ENCODE measurements at places on chromosomes 2 and 18.

DNA sequence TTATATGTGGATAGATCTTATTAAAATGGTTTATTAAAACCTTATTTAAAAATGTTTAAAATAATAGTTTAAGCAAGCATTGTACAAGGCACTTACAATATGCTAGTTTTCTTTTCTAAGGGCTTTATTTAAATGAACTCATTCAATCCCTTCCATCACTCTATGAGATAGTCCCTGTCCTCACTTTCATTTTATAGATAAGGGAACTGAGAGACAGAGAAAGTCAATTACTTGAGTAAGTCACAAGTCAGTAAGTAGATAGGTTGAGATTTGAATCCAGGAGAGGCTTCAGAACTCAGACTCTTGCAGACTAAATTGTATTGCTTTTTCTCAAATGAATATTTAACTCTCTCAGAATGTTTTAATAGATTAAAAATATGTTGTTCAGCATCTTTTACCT lies 95.2 kb downstream of the KLHL14 start:
- no peak for DNase-seq

GRCh38 chr2:207727261-207727660 lies 15.8 kb downstream of the CCNYL1 start:
- no peak for DNase-seq

GRCh38 chr2:108577099-108577498 lies 42.8 kb downstream of the LIMS1 start:
- no peak for DNase-seq

- DNase-seq = no peak
Measured at GRCh38 chr2:52340171-52340570, 1308.2 kb upstream of the NRXN1 start.

DNA sequence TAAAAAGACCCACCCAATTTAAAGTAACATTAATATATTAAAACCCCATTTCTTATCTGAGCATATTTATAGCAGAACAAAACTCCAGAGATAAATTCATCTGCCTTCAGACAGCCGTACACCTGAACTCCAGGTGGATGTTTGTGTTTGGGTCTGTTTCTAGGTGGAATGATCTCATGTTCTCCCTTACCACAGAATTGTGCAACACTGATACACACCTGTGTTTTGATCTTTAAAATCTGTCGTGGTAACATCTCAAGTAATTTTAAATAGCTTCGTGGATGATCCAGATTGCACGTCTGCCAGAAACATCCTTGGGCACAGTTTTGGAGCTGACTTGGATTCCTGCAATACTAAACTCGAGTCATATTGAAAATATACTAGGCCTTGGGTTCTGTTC lies 207.5 kb upstream of the FOSL2 start:
- DNase-seq = no peak

DNA sequence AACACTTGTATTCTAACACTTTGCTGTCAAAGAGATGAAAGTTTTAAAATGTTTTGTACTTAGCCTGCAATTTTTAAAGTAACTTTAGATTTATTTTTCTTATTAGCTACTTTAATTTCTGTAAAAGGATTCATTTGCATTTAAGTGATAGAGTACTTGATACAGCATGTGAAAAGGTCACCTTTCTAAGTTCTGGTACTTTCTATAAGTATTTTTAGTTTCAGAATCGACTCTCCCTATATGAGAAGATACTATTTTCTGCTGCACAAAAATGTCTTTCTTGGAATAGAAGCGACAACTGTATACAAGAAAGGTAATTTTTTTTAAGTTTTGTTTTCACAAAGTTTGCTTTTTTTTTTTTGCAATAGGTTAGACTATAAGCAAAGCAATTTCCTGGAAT lies 72.9 kb downstream of the METTL8 start:
- DNase-seq = no peak

DNA sequence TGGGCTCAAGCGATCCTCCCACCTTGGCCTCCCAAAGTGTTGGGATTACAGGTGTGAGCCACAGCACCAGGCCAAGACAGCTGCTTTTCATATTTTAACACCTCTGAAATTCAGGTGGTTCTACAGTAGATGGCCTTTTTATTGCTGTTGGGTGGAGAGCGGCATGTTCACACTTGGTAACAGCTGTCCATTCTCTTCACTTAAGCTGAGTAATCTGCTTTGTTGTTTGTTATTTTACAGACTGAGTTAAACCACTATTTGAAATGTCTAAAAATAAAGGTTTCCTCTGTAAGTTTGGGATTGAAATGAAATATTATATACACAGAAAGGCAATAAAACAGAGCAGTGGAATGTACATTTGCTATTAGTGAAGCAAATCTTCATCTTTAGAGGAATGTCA lies 44.9 kb upstream of the TLK1 start:
- DNase-seq = no peak

DNA sequence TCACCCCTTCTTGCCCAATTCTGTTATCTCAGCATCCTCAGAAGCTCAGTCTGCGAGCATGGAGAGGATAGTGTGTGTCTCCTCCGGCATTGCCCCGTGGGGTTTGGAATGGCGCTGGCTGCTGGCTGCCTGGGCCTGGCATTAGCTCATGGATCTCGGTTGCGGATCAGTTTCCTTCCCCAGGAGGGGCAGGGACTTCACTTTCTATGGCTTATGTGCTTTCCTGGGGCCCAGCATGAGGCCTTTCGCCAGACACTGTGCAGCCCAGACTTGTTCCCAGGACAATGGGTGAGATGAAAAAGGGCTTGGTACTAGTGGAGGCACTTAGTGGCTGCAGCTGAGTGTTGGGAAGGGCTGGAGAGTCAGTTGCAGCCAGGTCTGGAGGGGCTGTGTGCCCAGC lies 143.3 kb downstream of the GLI2 start:
- no peak for DNase-seq

DNA sequence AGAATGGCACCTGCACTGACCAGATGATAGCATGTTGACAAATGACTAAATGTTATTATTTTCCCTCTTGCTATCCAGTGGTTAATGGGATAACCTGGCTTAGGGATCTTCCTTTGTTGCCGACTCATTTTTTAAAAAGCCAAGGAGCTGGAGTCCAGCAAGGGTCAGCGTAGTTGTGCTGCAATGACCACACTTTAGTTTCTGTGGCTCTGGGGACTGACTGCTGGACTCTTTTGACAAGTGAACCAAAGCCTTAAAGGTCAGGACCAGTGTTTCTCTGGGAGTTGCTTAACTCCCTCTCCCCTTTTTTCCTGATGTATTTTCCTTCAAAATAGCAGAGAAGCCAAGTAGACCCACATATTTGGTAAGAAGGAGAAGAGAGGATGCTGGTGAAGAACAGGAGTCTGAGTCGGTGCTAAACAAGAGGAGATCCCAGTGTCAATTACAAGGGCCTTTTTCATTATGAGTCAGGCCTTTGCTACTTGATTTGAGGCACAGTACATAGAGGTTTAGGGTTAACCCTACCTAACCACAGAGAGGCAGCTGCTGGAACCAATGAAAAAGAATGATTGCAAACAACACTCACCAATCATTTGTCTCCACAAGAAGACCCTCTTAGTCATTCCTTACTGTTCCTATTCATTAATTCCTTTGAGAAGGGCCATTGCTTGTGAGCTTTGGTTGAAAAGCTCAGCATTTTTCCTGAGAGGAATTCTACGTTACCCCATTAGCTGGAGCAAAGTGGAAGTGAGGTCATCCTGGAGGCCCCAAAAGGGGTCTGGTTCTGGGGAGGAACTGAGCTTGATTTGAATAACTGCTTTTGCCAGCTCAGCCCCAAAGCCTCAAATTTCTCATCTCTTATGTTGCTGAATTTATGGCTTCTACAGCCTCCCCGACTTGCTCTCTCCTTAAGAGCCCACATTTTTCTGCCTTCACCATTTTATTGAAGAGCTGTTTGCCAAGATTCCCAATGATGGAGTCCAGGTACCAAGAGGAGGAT lies 137.6 kb upstream of the HNMT start:
- DNase-seq = no peak

DNA sequence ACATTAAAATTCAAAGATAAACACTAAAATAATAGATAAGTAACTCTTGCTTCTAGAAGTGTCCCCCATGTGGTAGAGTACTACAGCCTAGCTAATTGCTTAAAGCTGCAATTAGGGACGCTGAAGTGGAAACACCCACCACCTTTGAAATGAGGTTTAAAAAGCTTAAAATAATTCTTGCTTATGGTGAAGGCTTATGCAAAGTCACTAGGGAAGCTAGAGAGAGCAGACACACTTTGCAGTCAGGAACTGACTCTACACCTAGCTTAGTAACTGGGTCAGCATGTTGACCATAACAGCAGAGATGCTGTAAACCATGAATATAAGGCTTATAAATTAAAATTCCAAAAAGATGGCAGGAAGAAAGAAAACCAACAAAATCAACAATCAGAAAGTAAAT lies 65.4 kb upstream of the DSG1 start:
- DNase-seq = no peak

GRCh38 chr2:8684540-8684877 lies 2.7 kb downstream of the ID2 start:
- no peak for DNase-seq

DNA sequence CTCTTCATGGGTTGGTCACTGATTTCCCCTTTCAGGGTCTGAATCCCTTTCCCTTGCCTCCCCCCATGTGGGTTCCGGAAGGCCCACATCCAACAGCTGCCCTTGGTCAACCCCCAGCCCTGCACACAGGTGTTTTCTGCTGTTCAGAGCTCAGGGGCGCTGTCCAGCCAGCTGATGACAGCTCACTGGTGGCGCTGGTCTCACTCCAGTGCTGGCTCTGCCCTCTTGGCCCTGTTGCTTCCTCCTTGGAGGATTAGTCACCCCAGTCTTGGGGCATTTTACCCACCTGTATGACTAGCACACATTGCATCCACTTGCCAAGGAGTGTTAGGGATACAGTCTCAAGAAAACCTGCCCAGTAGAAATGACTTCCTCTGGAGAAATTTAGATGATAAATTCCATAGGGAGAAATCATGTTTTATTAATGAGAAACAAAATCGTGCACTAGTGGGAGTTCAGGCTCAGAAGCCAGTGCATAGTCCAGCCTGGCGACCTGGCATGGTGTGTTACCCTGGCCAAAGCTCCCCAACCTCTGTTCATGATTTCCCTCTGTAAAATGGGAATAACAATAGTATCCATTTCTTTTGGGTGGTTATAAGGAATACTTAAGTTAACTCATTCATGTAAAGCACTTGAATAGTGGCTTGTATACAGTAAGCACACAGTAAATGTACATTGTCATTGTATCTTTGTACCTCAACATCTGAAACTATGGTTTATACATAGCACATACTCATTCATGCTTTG lies 21.6 kb downstream of the CRIM1 start:
- DNase-seq = no peak

DNA sequence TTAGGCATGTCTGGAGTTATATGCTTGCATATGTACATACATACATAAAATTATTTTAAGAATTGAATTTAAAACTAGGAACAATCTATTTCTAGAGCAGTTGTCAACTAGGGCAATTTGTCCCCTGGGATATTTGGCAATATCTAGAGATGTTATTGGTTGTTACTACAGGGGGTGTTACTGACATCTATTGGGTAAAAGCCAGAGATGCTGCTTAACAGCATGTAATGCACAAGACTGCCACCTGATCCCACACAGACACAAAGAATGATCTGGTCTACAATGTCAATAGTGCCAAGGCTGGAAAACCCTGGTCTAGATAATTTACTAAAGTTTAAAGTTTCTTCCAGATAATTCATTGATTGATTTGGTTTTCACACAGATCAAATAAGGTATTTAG lies 185.3 kb downstream of the NYAP2 start:
- no peak for DNase-seq

- DNase-seq = no peak
Measured at GRCh38 chr2:234437642-234438304, 59.1 kb downstream of the ARL4C start.

- DNase-seq = no peak
Measured at GRCh38 chr2:113126845-113127645, at the start of gene IL1RN. Gene IL1RN (plus strand): TSS chr2:113127598. CDS start chr2:113127625, 27 bp downstream.

- no peak for DNase-seq
Measured at GRCh38 chr2:126890136-126890510, 8.6 kb upstream of the TEX51 start.

DNA sequence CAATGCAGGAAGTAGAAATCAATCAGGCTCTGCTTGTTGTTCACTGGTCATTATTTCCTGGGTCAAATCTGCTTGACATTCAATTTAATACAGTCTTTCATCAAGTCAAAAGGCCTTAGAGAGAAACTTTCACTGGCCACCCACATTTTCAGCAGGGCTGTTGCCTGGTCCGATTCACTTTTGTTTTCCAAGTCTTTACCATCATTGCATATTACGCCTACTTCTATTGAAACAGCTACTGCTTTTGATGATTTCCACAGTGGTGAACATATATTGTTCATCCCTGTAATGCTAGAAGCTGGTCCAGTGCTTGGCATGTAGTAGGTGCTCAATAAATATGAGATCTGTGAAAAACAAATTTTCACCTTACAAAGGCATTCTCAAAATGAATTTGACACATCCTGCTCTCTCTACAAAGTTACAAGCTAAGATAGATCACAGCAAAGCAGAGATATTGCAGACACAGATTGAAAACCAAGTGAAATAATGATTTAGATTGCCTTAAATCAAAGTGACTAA lies 600.1 kb downstream of the ARHGAP15 start:
- no peak for DNase-seq

- DNase-seq = no peak
Measured at GRCh38 chr18:62807396-62807795, 92.1 kb downstream of the PHLPP1 start.

GRCh38 chr2:226874749-226875148 lies 38.9 kb downstream of the RHBDD1 start:
- DNase-seq = no peak

DNA sequence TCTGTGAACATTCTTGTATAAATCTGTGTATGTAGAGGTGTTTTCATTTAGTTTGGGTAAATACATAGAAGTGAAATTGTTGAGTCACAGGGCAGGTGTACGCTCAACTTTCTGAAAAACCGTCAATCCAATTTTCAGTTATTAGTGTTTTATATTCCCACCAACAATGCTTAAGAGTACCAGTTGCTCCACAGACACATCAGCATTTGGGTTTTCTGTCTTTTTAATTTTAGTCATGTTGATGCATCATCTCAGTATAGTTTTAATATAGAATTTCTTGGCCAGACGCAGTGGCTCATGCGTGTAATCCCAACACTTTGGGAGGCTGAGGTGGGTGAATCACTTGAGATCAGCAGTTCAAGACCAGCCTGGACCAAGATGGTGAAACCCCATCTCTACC lies 3.2 kb upstream of the GNLY start:
- DNase-seq = no peak

DNA sequence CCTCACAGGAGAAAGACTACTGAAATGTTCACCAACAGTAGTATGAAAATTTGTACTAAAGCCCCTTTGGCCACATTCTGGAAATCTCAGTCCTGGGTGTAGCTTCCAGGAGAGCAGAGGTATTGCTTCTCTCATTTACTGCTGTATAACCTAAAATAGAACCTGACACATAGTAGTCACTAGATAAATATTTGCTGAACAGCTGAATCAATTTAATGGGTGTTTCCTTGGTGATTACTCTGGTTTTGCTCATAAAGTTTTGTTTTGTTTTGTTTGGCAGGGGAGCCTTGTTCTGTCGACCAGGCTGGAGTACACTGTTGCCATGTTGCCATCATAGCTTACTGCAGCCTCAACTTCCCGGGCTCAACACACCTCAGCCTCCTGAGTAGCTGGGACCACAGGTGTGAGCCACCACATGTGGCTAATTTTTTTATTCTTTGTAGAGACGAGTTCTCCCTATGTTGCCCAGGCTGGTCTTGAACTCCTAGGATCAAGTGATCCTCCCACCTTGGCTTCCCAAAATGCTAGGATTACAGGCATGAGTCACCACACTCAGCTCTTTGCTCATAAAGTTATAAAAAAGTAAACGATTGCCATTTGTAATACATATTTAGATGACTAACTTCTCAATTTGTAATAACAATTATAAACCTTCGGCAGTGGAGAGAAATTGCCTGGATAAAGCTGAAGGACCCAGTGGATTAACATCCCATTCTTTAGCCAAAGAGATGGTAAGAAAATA lies 11.5 kb upstream of the PARD3B start:
- no peak for DNase-seq

All from endothelial cell (in vitro differentiated cells).